ENCODE measurements at places on chromosomes 5 and 9.

GRCh38 chr5:155729684-155730059 is 597.3 kb upstream of the SGCD start:
- no peak for DNase-seq

DNA sequence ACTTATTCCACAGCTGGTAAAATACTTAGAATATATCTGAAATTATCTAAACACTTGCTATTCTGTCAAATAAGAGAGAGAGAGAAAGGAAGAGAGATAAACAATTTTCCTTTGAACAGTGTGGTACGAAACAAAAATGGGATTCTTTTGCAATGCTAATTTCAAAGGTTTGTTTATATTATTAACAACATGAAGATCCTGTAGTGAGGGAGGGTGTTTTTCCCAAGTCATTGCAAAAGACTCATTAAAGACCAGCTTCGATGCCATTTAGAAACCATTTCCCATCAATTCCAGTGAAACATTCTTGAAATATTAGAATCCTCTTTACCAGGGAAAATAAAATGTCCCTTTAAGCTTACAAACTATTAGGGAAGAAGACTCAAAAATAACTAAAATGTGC is 505.4 kb downstream of the SEMA5A start:
- DNase-seq, result no peak

DNA sequence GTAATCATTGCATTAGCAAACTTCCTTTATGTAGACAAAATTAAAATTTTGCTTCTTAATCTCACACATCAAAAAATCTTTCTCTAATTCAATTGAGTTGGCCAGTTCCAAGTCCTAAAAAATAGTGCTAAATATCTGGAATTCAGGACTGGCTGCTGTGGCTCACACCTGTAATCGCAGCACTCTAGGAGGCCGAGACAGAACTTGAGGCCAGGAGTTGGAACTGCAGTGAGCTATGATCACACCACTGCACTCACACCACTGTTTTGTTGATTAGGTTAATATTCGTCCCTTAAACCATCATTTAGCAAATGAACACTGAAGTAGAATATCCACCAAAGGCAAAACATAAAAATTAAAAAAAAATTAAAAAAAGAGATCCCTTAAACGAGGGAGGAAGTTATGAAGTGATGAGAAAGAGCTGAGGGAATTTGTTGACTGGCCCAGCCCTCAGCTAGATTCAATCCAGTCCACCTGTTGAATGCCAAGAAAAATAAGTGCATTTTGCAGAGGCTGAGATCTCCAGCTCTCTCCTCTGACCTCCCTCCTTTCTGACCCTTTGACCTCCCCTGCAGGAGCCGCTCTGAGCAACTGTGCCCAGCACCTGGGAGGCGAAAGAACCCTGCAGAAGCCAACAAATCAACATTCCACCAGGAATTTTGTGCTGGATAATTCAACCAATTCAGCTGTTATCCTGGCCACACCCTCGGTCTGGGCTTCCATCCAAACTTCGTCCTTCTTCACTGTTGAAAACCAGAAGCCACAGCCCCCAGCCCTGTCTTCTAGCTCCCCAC is 96.8 kb downstream of the OR2K2 start:
- peak; percentile 84 for DNase-seq

DNA sequence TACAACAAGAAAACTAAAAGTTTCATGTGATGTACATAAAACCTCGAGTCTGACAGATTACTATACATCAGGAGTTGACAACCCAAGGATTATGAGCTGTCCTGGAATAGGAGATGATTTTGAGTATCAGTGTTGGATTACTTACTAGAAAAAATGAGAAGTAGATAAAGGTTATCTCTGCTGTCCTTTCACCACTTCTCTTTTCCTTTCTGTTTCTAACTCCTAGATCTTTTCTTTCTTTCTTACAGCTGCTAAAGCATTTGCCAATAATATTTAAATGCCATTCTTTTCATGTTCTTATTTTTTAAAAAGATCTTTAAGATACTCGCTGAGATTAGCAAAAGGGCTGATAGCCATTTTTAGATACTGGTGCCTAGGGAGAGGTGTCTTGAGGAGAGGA is 14.8 kb downstream of the RBM27 start:
- no peak for DNase-seq

DNA sequence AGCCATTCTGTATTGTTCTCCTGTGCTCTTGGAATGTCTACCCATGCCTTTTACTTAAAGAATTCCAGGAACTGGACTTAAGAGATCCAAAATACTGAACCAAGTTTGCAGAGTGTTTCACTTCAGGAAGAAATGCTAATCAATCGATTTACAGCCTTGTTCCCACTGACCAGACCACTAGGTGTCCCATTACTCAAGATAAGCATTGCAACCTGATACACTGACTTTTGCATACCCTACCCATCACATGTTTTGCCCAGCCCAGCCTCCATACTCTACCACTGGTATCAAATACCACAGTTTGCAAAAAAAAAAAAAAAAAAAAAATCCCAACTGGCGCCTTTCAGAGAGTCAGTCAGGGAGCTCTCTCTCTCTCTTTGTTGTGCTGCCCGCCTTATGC is 550.8 kb downstream of the CDH9 start:
- DNase-seq, result no peak

- DNase-seq, result no peak
Observed at GRCh38 chr9:10371824-10372223, 241.0 kb downstream of the PTPRD start.
